Activated naive CD4-positive, alpha-beta T cell treated with anti-CD3 and anti-CD28 coated beads for 36 hours (primary cell): ENCODE measurements at places on chromosomes 3 and 15.

GRCh38 chr3:131796111-131796510 is 238.7 kb downstream of the CPNE4 start:
- H3K36me3 ChIP-seq = no peaks in the 10 kb centered on the region
- no peak overlapping the region for H3K27ac ChIP-seq
- no peak overlapping the region for H3K4me3 ChIP-seq
- peaks cover 8% of the 10 kb centered on the region for H3K4me1 ChIP-seq

GRCh38 chr15:35936284-35936683 is 390.3 kb upstream of the DPH6 start:
- H3K4me3 ChIP-seq = no peak overlapping the region
- no peaks in the 10 kb centered on the region for H3K4me1 ChIP-seq
- DNase-seq = no peak
- no peaks in the 10 kb centered on the region for H3K27me3 ChIP-seq
- H3K27ac ChIP-seq = no peak overlapping the region

DNA sequence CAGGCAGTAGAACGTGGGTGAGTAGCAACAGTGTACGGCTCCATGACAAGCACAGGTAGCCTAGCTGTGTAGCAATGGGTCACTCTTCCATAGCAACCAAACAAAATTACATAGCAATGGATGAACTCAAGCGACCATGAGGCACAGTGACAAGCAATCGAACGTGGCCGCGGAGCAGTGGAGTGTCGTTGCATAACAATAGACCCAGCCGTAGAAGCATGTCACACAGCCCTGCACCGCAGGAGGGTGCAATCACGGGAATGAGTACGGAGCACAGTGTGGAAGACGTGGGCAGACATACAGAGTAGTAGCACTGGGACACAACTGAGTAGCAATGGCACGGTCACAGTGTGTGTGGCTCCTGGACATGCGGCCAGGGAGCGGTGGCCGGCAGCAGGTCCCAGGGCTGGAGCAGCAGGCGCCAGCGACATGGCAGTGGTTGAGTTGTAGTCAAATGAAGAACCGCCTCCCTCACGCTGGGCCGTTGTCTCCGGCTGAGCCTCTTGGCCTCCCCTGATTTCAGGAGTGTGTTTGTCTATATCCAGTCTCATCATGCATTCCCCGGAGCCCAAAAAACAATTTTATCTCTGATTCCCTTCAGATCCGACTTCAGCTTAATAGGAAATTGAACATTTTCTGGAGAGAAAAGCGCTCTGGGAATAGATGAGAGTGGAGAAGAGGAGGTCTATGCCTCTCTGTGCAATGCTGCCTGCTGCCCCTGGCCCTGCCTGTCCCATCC is 64.1 kb downstream of the CCDC33 start:
- DNase-seq = no peak
- peaks cover 30% of the 10 kb centered on the region for H3K27me3 ChIP-seq
- H3K36me3 ChIP-seq = no peaks in the 10 kb centered on the region
- no peak overlapping the region for H3K27ac ChIP-seq

DNA sequence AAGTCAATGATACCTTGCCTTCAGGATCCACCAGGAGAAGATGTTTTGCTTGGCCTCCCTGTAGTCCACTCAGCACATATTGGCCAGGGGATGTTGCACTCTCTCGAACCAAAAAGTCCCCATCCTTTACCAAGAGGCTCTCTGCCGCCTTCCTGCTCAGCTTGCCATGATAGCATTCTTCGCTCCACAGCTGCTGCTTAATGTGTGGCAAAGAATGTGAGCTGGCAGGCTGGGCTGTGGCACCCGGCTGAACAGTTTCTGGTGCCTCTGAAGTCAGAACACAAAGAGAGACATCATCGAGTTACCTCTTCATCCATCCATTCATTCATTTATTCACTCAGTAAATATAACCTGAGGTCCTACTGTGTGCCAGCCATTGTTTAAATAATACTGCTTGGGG is 23.9 kb upstream of the CEP152 start:
- peaks cover 1% of the 10 kb centered on the region for H3K36me3 ChIP-seq
- H3K27ac ChIP-seq = no peak overlapping the region
- peaks cover 12% of the 10 kb centered on the region for H3K27me3 ChIP-seq
- H3K4me1 ChIP-seq = no peaks in the 10 kb centered on the region
- no peak overlapping the region for H3K4me3 ChIP-seq
- DNase-seq = no peak

DNA sequence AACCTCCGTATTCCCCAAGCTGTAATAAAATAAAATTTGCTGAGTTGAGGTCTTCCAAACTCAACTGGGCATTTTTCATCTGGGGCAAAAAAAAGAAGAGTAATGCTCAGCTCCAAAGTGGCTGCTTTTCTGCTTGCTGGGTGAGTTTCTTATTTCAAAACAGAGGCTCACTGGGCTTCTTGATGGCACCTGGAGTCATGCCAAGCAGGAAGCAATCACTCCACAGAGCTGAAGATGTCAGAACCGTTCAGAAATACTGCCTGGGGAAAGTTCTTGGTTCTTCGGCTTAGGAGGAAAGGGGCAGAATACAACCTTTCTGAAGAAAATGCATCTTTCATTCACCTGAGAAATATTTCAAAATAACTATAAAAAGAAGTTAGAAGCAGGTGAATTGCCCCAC is 4.1 kb downstream of the CCR9 start:
- H3K27me3 ChIP-seq = peaks cover 16% of the 10 kb centered on the region
- H3K36me3 ChIP-seq = no peaks in the 10 kb centered on the region
